Stimulated activated CD8-positive, alpha-beta memory T cell treated with anti-CD3 and anti-CD28 coated beads, Interleukin-4, amount 100 ng/mL, for 1 hour (primary cell): ENCODE measurements at places on chromosomes 3 and 15.

GRCh38 chr15:56356616-56357015, 8.6 kb upstream of the TEX9 start:
- no peak for DNase-seq

DNA sequence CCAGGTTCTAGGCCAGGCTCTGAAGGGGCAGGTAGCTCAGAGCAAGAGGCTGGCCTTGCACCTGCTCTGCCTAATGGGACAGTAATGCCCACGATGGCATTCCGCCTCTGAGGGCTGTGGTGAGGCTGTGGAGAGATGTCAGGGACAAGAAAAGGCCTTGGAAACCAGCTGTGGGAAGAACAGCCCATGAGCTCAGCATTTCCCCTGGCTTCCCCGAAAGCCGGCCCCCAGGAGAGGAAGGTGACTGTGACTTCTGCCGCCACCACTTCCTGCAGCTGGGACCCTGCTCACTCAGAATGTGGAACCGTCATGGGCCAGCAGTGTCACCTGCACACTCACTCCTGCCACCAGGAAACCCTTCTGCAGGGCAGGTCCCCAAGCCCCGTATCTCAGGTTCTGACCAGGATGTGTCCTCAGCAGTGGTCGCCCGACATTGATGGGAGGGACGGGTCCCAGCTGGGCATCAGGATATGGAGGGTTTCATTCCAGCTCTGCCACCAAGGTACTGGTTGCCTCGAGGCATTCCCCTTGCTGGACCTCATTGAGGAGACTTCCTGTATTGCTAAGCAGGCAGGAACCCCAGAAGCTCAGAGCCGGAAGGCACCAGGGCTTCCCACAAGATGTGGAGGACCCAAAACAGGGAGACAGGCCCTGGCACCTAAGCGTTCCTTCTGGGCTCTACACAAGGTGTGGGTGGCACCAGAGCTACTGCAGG, 30.7 kb downstream of the SEMA7A start:
- peak; percentile 46 for DNase-seq

- DNase-seq: no peak
Observed at GRCh38 chr15:97234851-97235610, 725.5 kb upstream of the ARRDC4 start.

DNA sequence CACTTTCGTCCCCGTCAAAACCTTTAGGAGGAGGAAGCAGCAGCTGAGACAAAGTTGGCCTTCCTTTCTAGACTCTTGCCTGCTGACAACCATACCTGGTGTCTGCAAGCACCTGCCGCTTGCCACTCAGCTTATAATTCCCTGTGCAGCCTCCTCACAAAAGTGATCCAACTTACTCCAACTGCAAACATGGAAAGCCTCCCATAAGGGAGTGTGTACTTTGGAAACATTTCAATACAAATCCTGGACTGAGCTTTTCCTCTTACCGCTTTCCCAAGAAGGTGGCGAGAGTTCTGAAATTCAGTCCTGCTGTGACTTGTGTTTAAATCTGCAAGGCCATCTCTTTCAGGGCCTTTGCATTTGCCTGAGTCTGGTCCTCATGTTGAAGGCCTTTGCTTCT, 86.8 kb downstream of the LARS2 start:
- no peak for DNase-seq
